COLO829 (cell line): ENCODE measurements at places on chromosomes 5 and 9.

- peak; percentile 84 for DNase-seq
Measured at GRCh38 chr9:36328798-36329411, 70.7 kb upstream of the GNE start.

- DNase-seq: no peak
Measured at GRCh38 chr5:13591621-13592020, 352.9 kb downstream of the DNAH5 start.

DNA sequence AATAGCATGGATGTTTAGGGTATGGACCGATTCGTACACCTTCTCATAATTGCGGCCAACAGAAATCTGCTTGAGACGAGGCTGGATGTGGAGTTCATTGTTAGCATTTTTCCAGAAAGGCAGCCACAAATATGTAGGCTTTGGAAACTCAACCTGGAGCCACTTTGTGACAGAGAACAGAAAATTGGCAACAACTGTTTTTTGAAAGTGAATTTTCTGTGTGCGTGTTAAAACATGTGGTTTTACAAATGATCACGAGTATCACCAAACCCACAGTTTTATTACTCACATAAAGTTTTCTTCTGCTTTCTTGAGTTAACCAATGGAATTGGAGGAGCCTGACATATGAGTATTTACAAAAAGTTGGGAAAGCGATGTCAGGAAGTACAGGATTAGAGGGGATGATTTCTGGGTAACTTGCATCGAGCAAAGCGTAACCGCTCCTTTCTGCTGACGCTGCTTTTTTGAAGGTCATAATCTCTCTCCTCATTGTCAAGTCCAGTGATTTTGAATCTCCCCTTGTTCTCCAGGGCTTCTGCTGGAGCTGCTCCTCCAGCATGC, 138.5 kb upstream of the TAF11L2 start:
- DNase-seq: no peak

DNA sequence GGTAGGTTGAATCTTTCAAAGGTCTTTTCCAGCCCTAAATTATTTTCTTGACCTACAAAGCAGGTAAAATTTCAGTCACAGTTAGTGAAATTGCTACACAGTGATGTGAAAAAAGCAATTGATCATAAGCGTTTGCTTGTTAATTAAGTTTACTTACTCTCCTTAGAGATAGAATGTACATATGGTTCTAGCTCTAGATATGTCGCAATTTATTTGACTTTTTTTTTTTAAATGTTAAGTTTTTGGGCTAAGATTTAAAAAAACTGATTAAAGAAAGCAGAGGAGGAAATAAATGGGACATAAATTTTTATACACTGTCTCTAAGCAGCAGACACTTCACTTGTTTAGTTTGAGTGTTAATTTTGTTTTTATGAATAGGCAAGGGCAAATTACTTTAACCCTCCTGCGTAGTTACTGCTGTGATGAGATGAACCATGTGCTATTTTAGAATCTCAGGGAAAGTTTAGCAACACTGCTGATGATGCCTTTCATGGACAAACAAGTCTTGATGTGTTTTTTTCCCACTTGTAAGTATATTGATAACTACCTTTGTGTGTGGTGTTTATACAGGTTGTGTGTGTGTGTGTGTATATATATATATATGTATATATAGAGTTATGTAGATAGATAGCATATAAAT, 38.3 kb upstream of the FAM120AOS start:
- DNase-seq: no peak

DNA sequence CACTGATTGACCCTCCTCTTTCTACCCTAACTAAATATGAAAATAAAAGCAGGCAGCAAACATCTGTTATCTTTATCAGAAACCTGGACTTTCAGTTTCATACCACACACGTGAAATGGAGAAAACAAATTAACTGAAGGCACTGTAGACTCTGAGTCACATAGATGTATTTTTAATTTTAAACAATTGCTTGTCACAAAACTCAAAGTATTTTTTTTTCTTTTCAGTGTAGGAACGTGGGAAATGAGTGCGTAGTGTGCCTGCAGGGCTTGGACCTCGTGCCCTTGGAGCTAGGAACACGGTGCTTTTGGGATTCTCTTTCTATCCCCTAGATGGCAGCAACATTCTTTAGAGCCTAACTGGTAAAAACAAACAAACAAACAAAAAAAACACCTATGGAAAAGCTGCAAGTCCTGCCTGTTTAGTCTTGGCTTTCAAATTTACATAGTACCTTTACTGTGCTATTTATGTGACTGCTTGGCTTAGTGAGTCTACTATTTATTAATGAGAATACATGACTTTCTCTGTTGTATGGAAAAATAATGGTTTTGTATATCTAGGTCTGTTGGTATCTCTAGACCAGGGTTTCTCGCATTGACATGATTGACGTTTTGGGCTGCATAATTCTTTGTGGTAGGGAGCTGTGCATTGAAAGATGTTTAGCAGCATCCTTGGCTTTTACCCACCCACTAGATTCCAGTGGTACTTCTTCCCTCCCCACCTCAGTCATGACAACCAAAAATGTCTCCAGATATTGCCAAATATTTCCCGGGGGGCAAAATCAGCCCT, 16.8 kb upstream of the ACTBL2 start:
- DNase-seq: peak; percentile 42

DNA sequence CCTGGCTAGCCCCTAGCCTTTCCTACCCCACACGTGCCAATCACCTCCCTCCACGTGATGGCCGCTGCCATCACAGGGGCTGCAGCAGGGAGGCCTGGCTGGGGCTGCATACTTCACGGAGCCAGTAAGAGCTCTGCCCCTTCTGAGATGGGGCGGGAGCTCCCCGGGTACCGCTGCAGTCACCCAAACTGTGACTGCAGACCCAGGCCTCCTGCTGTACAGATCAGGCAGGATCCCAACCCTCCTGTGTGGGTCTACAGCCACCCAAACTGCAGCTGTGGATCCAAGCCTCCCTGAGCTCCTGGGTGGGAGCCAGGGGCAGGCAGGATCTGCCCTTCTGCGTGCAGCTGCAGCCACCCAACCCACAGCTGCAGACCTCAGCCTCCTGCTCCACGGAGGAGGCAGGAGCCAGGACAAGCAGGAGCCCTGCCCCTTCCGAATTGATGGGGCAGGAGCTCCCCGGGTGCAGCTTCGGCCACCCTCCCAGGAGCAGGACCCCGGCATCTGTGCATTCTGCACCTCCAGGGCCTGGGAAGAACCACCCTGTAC, 3.2 kb upstream of the BTNL9 start:
- DNase-seq: no peak

DNA sequence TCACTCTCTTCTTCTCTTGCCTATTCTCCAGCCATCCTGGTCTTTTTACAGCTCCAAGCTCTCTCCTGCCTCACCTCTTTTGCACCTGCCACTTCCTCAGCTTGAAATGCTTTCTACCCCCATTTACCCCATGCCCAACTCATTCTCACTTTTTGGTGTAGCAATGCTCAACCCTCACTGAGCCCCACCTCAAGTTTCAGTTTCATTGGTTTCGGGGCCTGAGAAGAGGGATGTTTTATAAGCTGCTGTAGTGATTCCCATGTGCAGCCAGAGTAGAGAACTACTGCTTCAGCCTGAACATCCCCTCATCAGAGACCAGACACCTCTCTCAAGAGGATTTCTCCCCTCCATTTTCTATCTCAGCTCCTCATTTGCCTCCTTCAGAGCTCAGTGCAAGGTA, 45.2 kb upstream of the FYB1 start:
- no peak for DNase-seq
